A549 treated with DMSO at 1 μM for 4 hours (cell line): ENCODE measurements at places on chromosomes 1 and 21. TPM values are rescaled to one million over a fixed set of nuclear protein-coding genes. Genes with fewer than 3 reads are reported as not detected.

The PDZK1 gene
- 0.56 to 1.0 TPM (median 0.70 TPM) in 5 replicates for total RNA-seq

The KIAA0040 gene
- total RNA-seq, result 0.42 to 0.83 TPM (median 0.49 TPM) in 5 replicates

The GUCA2A gene
- total RNA-seq, result not detected in 5 replicates

The EXTL1 gene
- total RNA-seq, result 0.02 TPM in 1 of 5 replicates, not detected in the others

The CCDC17 gene
- total RNA-seq, result 0.35 to 0.68 TPM (median 0.49 TPM) in 5 replicates

The SLC1A7 gene
- total RNA-seq, result 0.04 TPM in 1 of 5 replicates, not detected in the others

The MAP10 gene
- total RNA-seq, result 0.63 to 1.2 TPM (median 1.1 TPM) in 5 replicates

The BEND5 gene
- not detected in 5 replicates for total RNA-seq

The WNT4 gene
- 0.14 to 0.35 TPM (median 0.28 TPM) in 5 replicates for total RNA-seq

The PKLR gene
- total RNA-seq, result 0.03 TPM in 1 of 5 replicates, not detected in the others

The RGSL1 gene
- total RNA-seq, result not detected in 5 replicates

The OR2T2 gene
- total RNA-seq, result not detected in 5 replicates

The LIX1L gene
- 8.6 to 10.5 TPM (median 9.9 TPM) in 5 replicates for total RNA-seq

The RIPK4 gene
- 11.4 to 15.0 TPM (median 12.3 TPM) in 5 replicates for total RNA-seq

The TFF3 gene
- not detected in 5 replicates for total RNA-seq

The UTS2 gene
- total RNA-seq, result 0.73 TPM in 1 of 5 replicates, not detected in the others

The PLA2G2C gene
- total RNA-seq, result not detected in 5 replicates

The VWA5B1 gene
- total RNA-seq, result not detected in 5 replicates

The AMIGO1 gene
- 1.0 to 1.5 TPM (median 1.2 TPM) in 5 replicates for total RNA-seq

The AMPD1 gene
- total RNA-seq, result not detected in 5 replicates

The OR2L5 gene
- total RNA-seq, result not detected in 5 replicates

The CD52 gene
- not detected in 5 replicates for total RNA-seq

The LYPD8 gene
- total RNA-seq, result 0.11 to 0.32 TPM (median 0.17 TPM) in 3 of 5 replicates, not detected in the others

The ATAD3C gene
- total RNA-seq, result not detected in 5 replicates

The FAAH gene
- 0.59 to 1.2 TPM (median 0.79 TPM) in 5 replicates for total RNA-seq

The RNF220 gene
- 54.5 to 64.3 TPM (median 56.8 TPM) in 5 replicates for total RNA-seq

The STYXL2 gene
- total RNA-seq, result not detected in 5 replicates

The CLIC6 gene
- total RNA-seq, result 0.05 to 0.08 TPM (median 0.07 TPM) in 5 replicates

The LCE1C gene
- not detected in 5 replicates for total RNA-seq

The MLLT11 gene
- 15.9 to 20.3 TPM (median 18.8 TPM) in 5 replicates for total RNA-seq

The FAM43B gene
- 4.1 to 6.3 TPM (median 5.3 TPM) in 5 replicates for total RNA-seq

The FCRL6 gene
- total RNA-seq, result not detected in 5 replicates

The FMO3 gene
- total RNA-seq, result not detected in 5 replicates

The NHLH2 gene
- 0.03 TPM in 1 of 5 replicates, not detected in the others for total RNA-seq

The OPRD1 gene
- 0.03 to 0.06 TPM (median 0.05 TPM) in 5 replicates for total RNA-seq

The SERINC2 gene
- total RNA-seq, result 19.5 to 30.6 TPM (median 23.9 TPM) in 5 replicates

The FLG2 gene
- not detected in 5 replicates for total RNA-seq

The RNU1-1 gene
- total RNA-seq, result 7.3 TPM in 1 of 5 replicates, not detected in the others

The LAMC2 gene
- 27.6 to 40.3 TPM (median 29.1 TPM) in 5 replicates for total RNA-seq
